Hematopoietic multipotent progenitor cell (in vitro differentiated cells): ENCODE measurements at places on chromosomes 4 and X.

DNA sequence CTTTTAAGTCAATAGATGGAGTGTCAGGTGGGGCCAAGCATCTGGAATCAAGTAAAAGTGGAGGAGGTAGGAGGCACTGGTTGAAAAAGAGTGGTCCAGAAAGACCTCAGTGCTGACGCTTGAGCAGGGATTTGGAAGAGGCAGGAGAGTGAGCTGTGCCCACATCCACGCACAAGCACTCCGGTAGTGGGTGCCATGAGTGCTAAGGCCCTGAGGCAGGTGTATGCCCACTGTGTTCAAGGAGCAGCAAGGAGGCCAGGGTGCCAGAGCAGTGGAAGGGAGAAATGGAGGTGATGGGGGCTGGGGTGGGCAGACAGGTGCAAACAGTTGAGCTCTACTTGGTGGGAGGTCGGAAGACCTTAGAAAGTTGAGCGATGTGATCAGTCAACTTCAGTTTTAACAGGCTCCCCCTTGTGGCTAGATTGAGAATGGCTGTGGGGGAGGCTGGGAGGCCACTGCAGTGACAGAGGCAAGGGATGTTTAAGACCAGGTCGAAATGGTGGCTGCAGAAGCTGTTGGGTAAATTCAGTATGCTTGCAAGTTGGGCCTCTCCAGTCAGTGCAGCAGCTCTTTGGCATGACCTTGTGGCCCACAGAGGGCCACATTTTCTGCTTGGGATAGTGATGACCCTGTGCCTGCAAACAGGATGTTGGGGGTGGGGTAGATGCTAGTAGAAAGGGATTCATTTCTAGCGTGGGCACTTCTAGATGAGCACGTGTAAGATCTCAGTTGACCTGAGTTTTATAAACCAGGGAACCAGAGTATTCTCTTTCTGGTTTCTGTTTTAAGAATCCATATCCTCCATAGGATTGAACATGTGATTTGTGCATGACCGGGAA lies 12.7 kb downstream of the TKTL1 start:
- DNase-seq, result peak; percentile 56

- DNase-seq, result no peak
Measured at GRCh38 chrX:22126327-22126726, 94.2 kb downstream of the PHEX start.

GRCh38 chrX:7108030-7108429 lies 39.5 kb upstream of the STS start:
- no peak for DNase-seq

DNA sequence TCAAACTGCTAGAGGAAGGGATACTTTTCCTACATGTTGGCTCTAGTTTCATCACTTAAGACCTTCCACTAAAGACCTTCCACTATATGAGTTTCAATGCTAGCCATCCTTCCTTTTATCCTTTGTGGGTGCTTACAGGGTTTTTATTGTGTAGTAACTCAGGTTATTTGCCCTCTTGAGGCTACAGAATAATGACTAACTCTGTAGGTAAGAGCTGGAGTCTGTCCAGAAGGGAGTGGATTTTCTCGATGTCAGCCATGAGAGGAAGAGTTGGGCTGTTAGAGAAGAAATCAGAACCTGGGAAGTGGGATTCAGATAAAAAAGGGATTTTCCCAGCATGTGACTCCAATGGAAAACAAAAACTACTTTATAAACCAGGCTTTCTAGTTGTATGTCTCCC lies 27.5 kb upstream of the HERC5 start:
- no peak for DNase-seq

DNA sequence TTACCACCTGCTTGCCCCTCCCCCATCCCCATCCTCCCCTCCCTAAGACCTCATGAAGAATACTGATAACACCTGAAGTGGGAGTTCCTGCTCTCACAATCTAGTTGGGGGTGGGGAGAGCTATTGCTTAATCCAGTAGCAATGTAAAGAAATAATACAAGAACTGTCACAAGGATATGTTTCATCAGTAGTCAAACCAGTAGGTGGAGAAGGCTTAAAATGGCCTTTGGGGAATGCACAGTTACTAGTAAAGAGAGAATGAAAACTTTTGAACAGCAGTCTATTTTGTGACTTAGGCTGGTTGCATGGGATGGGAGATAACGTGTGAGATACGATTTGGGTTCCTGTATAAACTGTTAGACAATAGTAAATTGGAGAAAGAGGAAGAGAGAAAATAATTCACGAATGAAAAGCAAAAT lies 6.0 kb downstream of the GALNT7 start:
- no peak for DNase-seq

DNA sequence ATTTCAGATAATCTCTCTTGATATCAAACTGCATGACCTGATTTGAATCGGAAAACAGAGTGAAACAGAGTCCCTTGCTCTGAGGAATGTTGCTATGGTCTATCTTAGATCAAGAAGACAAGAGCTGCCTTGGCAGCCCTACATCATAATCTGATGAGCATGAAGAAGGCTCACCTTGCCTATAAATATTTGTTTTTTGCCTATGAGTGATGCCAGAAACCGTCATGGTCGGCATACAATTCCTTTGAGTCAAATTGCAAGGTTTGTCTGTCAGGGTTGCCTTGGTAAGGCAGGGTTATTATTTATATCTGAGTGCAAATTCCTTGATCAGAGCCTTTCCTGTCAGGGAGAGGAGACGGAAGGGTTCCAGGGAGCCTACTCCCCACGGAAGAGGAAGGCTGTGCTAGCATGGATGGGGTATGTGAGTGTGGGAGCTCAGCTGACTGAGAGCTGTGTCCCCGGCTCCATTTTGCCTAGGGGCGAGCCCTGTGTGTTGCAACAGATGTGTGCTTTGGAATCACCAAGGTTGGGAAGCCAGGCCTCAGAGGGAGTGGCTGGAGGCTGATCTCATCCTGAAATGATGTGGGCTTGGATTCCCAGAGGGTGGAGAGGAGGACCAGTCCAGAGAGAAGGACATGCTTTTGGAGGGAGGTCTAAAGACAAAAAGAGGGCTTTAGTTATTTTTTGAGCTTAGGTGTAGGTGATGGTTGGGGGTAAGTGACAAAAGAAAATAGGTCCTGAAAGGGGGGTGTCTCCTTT lies 43.6 kb downstream of the RTL9 start:
- no peak for DNase-seq

- no peak for DNase-seq
Measured at GRCh38 chr4:24395937-24396336, 188.4 kb downstream of the DHX15 start.

- DNase-seq, result no peak
Measured at GRCh38 chr4:157706155-157706554, 466.7 kb downstream of the GASK1B start.

DNA sequence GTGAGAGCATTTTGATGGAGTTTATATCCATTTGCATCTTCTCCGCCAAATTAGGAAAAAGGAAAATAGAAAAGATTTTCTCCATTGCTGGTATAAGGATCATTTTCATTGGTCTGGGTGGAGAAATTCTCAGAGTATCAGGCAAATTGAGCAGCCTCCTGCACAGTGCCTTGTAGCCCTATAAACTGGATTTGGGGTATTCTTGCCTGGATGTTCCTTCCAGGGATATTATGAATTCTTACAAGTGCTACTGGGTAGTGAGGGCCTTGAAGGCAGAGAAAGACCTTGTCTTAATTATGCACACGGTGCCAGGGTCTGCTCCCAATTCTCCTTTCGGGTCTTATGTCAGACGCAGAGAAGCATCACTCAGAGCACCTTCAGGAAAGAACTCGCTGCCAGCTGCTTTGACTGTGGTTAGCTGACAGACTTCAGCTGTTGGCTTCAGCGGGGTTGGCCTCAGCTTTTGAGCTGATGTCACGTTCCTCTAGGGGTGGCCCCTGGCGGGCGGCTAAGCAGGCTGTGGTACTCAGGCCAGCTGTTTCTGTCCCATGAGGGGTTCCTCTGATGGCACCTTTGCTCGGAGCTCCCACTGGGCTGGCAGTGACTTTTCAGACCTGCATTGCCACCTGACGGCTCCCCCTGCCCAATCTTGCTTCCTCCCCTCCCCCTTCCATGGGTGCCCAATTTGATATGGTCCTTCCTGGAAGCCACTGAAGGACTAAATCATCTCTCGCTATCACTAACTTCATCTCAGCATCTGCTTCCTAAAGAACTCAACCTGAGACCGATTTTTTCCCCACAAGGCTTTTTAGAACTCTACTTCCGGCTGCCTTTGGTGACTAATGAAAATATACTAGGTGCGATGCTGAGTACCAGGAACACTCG lies 519.5 kb downstream of the BCOR start:
- peak; percentile 89 for DNase-seq

- peak; percentile 5 for DNase-seq
Measured at GRCh38 chr4:54941994-54942552, 183.3 kb downstream of the KDR start.

DNA sequence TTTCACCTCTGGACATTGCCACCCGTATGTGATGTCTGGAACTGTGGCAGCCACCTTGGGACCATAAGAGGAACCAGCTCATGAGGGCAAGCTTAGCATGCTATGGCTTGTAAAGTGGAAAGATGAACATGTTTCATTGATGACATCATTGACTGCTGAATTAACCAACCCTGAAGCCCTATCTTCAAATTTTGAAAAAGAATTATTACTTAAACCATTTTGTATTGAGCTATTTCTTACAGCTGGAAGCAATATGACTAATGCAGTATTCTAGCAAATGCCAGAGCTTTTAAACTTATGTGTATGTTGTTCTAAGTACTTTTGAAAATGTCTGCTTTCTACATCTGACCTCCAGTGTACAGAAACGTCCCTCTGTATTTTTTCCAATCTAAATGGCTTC lies 18.1 kb downstream of the GUCY2F start:
- no peak for DNase-seq

- no peak for DNase-seq
Measured at GRCh38 chr4:24644983-24645764, 60.8 kb upstream of the DHX15 start.

GRCh38 chrX:19699151-19699550 lies 183.8 kb upstream of the MAP3K15 start:
- no peak for DNase-seq

- DNase-seq, result no peak
Measured at GRCh38 chr4:47876784-47877546, 37.4 kb downstream of the NFXL1 start.

DNA sequence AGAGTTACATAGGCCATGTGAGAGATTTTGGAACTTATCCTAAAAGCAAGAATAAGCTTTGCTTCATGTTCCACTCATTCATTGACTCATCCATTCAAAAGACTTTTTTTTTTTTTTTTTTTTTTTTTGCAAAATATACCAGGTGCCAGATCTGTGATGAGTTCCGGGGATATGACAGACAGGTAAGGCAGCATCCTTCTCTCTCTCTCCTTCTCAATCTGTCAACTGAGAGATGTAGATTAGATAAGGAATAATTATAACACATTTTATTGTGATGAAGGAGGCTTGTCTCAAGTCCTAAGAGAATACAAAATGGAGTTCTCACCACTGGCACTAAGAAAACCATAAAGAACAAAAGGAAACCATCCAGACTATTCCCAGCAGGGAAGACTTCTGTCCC lies 190.2 kb upstream of the CPEB2 start:
- DNase-seq, result no peak

- DNase-seq, result no peak
Measured at GRCh38 chr4:152979731-152980330, 43.7 kb downstream of the FHDC1 start.

DNA sequence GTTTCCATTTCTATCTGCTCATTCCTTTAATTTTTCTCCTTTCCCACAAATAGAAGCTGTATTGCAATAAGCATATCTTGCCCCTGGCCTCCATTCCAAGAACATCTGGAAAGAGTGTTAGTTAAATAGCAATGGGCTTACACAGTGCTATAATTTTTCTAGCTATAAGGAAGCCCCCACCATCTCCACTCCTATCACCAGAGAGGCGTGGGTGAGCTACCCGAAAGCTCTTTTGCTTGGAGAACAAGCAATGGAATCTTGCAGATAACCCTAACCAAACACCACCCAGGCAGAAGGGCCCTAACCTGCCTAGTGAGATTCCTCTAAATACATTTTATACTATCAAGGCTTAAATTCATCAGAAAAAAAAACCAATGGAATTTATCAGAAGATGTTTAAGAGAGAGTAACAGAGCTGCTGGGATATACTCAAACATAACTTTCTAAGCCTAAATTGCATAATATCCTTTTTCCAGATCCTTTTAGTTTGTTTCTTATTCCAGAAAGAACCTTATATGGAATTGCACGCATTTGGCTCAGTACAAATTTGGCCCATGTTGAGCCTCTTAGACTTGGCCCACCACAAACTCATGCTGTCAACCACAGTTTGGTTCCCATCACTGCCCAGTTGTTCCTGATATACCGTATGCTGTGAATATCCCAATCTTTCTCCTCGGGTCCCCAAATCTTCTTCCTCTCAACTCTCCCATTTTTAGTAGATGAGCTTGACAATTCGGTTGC lies 91.6 kb upstream of the PLAC1 start:
- no peak for DNase-seq

DNA sequence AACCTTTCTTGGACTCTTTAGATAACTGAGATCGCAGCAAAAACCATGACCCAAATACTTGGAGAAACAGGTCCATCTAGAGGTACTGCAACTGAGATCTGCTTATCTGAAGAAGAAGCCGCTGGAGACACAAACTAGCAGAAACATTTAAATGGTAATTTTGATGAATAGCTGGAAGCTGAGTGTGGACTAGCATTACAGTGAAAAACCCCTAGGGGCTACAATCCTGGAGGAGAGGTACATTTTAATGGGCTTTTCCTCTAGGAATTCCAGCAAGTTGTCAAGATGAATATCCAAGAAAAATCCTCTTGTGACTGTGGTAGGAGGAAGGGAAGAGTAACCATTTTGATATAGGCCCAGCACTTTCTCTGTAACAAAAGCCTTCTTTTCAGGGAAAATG lies 592.5 kb upstream of the GRIA3 start:
- no peak for DNase-seq

DNA sequence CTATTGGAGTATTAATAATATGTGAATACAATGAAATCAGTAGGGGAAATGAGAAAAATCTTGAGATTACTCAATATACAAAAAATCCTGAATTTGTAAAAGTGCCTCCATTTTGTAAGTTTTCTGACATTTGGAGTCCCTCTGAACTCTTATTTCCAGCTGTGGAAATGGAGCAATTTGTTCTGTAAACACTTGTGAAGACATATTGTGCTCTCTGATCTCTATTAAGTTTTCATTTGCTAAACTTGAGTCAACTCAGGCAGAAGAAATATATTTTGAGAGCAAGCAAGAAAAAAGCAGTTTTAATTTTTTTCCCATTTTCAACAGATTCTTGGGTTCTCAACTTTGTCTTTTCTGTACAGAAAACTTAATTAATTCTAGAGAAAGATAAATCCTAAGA lies 51.4 kb upstream of the PCDH18 start:
- DNase-seq, result no peak

DNA sequence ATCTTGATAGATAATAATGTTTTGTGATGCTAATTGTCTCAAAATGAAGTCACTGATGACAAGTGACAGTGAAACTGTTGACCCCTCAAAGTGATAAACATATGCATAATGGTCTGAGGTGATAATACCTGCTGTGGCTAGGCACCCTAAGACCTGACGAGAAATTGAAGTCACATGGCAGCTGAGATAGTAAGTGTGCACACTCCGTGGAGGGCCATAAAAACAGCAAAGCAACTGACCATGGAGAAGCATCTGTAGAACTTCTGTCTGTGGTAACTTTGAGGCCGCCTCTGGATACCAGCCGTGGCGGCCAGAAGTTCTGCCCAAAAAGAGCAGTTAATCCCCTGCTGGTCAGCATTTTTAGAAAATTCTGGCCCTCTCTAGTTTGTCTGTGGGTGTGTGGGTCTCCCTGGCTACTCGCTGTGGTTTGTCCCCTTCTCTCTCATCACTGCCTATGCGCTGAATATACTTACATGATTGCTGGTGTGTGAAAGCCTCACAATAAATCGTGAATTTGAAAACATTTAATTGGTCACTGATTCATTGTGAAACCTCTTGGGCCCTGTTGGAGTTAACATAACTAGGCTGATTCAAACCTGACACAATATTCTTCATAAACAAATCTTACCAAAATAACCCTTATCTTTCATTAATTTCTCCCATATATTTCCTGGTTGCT lies 50.6 kb downstream of the CCDC149 start:
- no peak for DNase-seq
